Stimulated activated effector memory CD8-positive, alpha-beta T cell treated with anti-CD3 and anti-CD28 coated beads, Interleukin-12 subunit alpha, Interleukin-12 subunit beta, amount 100 ng/mL, for 72 hours (primary cell): ENCODE measurements at places on chromosomes 11 and 22.

- no peak for DNase-seq
Measured at GRCh38 chr11:65479184-65480145, 19.4 kb upstream of the MALAT1 start.

- DNase-seq: no peak
Measured at GRCh38 chr11:18013790-18014507, 1.1 kb upstream of the SERGEF start.

DNA sequence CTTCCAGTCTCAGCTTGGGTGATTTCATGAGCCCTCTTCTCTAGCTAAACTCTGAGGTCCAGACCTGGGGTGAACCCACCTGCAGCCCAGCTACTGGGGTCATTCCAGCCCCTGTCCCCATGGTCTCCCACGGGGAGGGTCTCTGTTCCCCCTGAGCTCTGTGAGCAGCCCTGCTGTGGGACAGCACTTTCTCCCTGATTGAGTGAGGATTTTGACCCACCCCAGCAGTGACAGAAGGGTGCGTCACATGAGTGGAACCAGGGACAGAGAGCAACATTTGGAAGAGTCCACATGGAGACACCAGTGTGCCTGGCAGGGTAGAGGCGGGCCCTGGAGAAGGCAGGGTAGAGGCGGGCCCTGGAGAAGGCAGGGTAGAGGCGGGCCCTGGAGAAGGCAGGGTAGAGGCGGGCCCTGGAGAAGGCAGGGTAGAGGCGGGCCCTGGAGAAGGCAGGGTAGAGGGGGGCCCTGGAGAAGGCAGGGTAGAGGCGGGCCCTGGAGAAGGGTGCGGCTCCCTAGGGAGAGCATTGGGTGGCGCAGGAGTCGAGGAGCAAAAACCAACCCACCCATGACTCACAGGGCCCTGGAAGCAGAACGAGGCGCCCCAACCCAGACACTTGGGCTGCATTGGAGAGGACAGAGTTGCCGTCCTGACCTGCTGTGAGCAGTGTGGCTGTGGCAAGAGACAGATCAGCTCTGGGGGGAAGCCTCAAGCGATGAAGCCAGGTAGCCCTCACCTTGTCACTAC lies 227.7 kb upstream of the B3GAT1 start:
- DNase-seq: no peak

- DNase-seq: peak; percentile 70
Measured at GRCh38 chr22:22720724-22721261, 76.4 kb downstream of the GGTLC2 start.

DNA sequence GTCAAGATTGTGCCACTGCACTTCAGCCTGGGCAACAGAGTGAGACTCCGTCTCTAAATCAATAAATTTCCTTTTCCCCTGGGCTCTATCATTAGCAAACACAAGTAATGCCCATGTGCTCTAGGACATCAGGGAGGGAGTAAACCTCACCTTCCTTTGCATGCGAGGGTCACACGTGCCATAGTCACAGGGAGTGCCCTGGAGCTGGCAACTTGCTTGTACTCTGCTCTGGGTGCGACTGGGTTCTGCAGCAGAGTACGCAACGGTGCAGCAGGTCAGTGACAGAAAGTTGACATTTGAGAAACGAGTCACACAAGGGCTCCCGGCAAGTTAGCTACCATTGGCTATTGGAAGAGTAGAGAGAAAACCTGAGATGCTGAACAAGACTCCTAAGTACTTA lies 32.6 kb upstream of the CHKA start:
- no peak for DNase-seq

DNA sequence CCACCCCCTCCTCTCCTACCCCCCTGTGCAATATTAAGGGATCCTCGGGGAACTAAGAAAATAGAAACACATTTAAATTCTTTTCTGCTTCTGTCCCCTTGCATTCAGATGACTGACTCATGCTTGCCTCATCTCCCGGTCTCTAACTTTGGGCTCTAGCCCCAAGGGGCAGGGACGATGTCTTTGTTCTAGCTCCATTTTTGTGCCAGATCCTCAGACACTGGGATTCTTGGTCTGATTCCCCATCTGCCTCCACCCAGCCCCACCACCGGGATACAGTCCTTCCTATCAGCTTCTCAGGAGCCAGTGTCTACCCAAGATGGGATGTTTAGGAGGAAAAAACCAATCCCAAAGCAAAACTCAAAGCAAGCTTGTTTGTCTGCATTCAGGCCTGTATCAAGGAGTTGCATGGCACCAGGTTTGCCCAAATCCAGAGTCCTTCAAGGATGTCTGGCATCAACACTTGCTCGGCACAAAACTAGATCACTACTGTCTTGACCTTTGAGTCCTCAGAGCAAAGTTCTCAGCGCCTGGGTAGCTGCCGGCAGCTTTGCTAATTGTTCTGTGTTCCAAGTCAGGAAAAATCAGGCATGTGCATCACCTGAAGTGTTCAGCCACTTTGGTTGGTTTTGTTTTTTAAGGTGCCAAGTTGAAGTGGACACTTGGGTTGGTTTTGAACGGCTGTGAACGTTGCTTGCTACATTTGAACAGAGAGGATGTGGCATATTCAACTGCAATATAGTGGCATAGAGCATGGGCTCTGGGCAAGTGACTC lies 212.8 kb downstream of the DSCAML1 start:
- DNase-seq: no peak

GRCh38 chr11:37532271-37532670 lies 934.2 kb upstream of the RAG2 start:
- DNase-seq: no peak

DNA sequence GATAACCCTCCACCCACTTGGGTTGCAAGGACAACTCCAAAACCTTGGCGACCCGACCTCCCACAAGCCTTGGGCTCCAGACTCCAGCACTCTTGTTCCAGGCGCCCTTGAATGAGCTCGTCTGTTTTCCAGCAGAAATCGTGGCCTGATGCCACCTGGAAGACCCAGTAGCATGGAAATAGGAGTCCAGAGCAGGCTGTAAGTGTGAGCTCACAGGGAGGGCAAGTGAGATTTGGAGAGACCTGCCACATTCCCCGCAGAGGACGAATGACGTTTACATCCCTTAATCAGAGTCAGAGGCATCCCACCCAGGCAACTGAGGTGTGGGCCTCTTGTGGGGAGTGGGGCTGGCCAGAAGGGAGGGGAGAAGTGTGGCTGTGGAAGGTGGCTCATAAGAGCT lies 71.9 kb downstream of the LDLRAD3 start:
- no peak for DNase-seq

GRCh38 chr22:20946080-20946986 lies 20.7 kb upstream of the AIFM3 start:
- DNase-seq: no peak

DNA sequence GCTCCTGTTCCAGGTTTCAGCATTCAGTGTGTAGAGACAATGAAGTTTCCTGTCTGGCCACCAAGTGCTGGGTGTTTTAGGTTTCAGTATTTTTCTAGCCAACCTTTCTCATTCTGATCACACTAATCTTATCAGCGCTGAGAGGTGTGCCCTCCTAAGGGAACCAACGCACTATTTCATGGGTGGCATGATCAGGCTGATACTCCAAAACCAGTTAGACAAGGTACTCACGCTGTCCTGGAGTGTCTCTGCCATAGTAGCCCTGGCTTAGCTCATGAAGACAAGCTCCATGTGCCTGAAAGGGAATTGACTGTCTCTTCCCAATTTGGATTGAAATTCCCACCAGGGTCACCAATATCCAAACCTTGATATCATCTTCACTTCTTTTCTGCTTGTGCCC lies 8.0 kb upstream of the RAB38 start:
- DNase-seq: no peak

DNA sequence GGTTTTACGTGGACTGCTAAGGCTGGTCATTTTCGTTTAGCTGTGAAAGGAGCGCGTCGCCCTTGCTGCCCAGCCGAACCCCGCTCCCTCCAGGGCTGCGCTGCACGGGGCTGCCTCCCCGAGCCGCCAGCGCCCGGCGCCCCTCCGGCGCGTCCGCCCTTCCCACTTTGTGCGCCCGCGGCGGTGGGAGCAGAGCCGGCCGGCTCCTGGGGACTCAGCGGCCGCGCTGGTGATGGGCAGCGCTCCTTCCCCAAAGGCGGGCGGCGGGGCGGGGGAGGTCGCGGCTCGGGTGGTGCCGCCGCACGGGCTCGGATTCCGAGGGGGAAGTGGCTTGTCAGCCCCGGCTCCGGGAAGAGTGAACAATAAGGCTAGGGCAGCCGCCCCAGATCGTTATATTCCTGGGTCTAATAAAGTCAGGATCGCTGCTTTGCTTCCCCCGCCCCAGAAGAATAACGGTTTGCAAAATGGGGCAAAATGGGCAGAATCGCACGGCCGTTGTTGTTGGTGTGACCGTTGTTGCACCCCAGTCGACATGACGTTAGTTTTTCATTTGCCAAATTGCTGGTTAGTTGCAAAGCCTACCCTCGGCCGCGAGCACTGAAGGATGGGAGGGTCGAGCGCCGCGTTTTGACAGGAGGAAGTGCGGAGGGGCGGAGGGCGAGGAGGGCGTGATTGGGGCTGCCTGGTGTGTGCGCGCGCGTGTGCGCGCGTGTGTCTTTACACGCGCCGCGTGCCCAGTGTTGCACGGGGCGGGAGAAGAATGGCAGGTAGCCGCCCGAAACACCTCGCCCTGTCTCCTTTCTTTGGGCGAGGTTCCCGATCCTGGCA lies 745 bp downstream of the NCAM1 start:
- DNase-seq: no peak

DNA sequence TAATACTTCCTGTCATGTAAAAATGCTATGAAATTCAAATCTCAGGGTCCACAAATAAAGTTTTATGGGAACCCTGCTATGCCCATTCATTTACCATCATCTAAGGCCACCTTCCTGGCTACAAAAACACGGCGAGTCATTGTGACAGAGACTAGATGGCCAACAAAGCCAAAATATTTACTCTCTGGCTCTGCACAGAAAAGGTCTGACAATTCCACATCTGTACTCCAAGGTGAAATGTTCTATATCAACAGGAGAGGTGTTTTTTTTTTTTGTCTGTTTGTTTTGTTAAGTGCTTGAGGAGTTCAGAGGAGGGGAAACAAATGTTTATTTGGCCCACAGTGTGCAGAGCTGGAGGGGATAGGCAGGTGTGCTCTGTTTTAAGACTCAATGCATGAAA lies 18.6 kb upstream of the TMA7B start:
- no peak for DNase-seq

DNA sequence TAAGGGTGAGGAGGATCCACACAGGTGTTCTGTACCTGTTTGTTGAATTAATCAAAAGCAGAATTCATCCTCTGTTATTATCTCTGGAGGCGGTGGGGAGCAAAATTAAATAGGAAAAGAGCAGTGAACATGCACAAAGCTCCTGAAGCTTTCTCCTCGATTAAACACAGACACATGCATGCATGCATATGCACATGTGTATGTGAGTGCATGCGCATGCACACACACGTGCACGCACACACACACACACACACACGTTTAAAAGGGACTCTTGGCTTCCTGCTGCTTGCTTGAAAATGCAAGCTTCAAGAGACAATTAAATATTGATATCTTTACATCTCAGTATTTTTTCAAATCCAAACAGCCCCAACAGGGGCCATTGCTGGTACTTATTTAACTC lies 462.1 kb downstream of the BUD13 start:
- DNase-seq: no peak
